ENCODE measurements at places on chromosomes 6 and 20.

GRCh38 chr6:106788761-106789160 lies 159.4 kb downstream of the QRSL1 start:
- DNase-seq = no peak

GRCh38 chr20:54133434-54134427 lies 40.1 kb downstream of the CYP24A1 start:
- no peak for DNase-seq

GRCh38 chr20:25082498-25082873 lies 545 bp upstream of the VSX1 start:
- DNase-seq = no peak

DNA sequence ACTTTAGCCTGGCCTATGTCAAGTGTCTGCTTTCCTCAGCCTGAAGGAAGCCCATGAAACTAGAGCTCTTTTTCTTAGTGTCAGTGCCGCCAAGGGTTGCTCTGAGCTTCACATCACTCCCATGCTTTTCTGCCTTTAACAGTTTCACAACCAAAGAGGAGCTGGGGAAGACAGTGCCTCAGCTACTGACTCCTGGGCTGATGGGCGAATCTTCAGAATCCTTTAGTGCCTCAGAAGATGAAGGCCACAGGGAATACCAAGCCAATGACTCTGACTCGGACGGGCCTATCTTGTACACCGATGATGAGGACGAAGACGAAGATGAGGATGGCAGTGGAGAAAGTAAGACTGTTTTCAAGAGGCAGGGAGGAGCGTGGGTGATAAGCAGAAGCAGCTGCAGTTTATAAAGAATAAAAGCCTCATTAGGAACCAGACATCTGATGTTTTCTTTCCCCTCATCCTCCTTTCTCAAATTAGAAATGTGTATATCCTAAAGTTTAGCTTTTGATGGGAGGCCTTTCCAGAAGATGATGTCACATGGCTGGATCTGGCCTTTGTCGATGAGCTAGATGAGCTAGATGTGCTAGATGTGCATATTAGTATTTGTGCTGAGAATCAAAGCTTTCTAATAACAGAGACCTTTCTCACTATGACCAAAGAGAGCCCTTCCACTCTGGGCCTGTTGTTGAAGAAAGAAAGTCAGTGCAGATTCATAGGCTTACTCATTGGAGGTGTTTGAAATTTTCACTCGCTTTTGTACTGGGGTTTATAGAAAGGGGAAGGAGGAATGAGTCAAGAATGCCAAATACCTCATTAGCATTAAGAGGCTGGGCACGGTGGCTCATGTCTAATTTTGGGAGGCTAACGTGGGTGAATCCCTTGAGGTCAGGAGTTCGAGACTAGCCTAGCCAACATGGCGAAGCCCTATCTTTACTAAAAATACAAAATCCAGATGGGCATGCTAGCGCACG lies 70.7 kb upstream of the LTV1 start:
- no peak for DNase-seq

DNA sequence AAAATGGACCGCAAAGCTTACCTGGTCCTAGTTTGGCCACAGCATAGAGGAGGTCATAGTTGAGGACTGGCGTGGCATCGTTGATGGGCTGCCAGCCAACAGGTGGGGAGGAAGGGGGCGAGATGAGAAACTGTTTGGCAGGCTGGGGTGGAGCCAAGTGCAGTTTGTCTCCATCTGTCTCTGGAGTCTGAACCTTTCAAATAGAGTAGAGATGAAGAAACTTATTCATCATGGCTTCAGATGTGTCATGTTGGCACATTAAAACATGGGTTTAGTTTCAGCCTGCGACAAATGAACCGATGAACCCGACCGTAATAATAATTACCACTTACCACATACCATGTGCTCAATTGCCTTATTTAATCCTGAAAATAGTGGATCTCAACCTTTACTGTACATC lies 75.9 kb upstream of the ENPP5 start:
- no peak for DNase-seq

DNA sequence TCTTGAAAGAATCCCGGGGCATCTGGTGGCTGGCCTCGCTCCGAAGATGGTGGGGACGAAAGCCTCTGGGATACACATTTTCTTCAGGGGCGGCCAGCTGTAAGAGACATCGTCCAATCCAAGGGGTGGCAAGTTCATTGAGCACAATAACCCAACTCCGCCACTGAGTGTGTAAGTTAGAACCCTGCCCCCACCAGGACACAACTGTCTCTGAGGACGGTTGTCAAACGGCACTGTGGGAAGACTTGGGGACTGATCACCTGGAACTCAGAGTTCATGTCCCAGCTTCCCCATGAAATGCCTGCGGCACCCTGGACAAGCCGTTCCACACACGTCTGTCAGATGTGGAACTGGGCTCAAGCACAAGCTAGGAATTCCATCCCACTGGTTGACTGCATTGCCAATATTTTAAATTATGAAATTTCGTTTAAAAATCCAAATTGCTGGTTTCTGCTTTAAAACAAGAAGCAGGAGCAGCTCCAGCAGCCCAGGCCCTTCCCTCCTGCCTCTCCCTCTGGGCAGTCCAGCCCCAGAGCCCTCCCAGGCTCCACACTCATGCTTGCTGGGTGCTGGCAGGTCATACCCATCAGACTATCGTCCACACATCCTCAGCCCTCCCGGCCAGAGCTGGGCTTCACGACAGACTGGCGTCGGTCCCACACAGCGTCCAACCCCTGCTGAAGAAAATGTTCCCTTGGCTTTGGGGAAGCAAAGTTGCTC lies 80.9 kb upstream of the AFDN start:
- no peak for DNase-seq

GRCh38 chr6:28922004-28922820 lies 1.6 kb downstream of the TRIM27 start:
- no peak for DNase-seq

DNA sequence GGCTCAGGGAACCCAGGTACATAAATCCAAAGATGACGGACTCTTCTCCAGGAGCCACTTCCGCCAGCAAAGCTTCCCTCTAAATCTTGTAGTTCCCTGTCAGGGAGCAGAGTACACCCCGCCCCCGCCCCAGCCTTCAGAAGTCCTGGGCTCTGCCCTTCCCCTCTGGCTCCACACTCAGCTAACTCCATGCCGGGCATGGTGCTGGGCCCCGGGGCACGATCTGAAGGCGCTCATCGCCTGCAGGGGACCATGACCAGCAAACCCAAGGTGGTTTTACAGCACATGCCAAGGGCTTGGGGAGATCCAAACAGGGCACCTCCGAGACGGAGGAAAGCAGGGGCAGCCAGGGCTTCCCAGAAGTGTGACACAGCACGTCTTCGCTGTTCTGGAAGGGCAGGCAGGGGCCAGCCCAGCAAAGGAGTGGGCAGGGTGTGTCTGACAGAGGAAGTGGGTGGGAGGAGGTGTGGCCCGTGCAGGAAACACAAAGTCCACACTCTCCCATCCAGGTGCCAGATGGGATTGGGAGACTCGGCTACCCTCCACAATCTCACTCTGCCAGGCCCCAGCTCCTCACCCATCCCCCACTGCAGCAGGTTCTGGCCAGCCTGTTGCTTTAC lies 41.6 kb upstream of the SLC22A2 start:
- DNase-seq = no peak

DNA sequence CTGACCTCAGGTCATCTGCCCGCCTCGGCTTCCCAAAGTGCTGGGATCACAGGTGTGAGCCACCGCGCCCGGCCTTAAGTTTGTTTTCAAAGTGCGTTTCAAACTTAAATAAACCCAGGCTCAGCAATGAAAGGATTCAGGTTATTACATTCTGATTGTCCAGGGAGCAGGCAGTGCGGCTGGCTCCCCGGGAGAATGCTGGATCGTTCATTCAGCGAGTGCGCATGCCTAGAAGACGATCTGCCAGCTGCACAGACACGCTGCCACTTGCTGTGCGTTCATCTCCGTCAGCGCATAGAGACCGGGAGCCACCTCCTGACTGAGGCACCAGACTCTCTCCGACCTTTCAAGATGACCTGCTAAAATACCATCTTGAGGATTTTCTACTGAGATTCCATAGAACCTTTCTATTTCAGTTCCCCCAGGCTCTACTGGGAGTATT lies 163.9 kb upstream of the ZNF217 start:
- no peak for DNase-seq

GRCh38 chr6:34486106-34486740 lies 20.3 kb downstream of the PACSIN1 start:
- DNase-seq = no peak

Data from NCI-H1092 (cell line).